NCI-H2081 (cell line): ENCODE measurements at places on chromosomes 1 and 21.

DNA sequence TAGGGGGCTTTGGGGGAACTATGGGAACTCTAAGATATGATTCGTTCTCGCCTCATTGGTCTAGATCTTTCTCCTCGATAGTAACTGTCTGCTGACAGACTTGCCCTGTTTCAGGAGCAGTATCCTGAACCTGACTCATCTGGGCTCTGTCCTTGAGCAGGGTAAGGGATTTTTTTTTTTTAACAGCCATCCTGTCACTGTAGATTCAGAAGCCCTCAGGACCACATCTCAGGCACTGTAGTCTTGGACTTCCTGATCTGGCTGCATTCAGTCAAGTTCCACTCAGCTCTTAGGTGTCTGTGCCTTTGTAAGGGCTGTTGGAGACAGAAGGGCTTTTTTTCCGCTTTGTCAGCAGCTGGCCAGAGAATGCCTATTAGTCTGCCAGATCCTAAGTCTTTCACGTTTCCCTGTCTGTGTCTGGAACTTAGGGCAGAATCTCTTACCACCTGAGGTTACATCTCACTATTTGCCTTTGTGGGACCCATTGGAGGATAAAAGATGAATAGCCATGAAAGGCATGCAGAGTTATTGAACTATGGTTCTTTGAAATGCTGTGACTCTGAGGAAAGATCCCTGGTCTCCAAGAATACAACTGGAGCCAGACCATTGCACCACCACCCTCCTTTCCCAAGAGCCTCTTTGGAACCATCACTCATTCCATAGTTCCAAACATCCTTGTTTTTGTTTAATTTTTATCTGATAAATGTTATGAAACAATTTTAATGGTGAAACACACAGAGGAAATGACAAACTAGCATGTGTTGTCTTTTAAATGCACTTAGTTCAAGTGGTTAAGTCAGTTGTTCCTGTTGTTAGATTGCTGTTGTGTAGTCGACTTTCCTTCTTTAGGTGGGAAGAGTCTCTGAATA, 49.7 kb upstream of the MACF1 start:
- DNase-seq = no peak

GRCh38 chr21:42627527-42628289, 25.7 kb upstream of the PDE9A start:
- no peak for DNase-seq

DNA sequence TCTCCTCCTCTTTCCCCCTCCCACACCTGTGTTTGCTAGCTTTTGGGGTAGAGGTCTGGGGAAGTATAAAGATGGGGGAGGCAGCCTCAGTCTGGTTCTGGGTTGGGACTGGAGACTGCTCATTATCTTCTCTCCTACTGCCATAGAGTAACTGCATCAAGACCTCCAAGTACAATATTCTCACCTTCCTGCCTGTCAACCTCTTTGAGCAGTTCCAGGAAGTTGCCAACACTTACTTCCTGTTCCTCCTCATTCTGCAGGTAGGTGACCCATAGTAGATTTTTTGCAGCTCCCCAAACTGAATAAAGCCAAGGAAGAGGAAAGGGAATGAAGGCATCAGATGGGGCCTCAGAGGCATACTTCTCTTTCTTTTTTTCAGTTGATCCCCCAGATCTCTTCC, 5.3 kb downstream of the ATP8B2 start:
- DNase-seq = no peak

- DNase-seq = no peak
These were observed 43.6 kb downstream of the NFYC start for GRCh38 chr1:40734882-40735628.

DNA sequence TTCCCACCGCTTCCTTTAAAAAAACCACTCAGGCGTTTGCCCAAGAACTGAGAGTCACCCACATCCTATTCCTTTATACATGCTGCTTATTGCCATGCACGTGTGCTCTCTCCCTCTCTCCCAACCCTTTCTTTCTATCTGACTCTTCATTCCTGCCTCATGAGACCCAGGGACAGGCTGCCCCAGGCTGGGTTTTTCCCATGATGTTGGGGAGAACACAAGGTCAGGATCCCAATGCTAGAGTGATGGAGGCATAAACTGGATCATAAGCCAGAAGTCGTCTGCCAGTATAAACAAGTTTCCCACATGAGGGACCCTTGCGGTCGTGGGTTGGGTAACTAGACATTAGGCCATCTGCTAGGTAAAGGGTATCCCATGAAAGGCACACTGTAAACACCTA, 64.9 kb downstream of the CD2 start:
- no peak for DNase-seq

DNA sequence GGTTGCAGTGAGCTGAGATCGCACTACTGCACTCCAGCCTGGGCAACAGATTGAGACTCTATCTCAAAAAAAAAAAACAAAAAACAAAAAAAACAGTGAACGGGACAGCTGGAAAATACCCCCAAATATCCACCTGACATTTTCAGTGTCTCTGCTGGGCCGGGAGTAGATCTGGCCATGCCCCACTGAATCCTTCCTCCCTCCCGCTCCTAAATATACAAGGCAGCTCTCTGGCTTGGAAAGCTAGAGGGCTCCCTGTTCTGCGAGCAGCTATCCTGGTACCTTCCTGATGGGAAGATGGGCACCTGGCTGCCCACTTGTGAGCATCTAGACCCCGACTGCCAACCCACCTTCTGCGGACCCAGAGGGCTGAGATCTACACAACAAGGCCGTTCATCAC, 21.4 kb downstream of the SPSB1 start:
- no peak for DNase-seq

- no peak for DNase-seq
These were observed 103.8 kb downstream of the SPATA17 start for GRCh38 chr1:217734973-217735372.

DNA sequence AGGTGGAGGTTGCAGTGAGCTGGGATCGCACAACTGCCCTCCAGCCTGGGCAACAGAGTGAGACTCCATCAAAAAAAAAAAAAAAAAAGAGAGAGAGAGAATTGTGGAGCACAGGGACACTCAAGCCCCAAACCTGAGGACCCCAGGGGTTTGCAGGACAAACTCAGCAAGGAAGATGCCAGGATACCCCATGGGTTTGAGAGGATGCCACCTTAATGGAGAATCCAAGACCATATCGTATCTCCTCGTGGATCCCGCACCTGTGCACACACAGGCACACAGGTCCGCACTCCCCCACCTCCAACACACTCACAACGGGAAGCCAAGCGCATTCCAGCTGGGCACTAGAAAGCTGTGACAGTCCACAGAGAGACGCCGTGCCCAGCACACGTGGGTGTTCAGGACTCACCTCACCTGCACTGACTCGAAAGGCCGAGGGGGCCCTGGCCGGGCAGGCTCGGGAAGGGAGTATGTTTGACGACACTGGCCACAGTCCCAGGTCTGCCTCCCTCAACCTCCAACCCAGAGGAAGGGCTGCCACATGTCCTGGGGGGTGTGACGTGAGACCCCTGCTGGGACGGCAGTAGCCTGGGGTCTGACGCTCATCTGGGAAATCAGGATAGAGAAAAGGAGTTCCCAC, 11.1 kb downstream of the CHD5 start:
- no peak for DNase-seq

DNA sequence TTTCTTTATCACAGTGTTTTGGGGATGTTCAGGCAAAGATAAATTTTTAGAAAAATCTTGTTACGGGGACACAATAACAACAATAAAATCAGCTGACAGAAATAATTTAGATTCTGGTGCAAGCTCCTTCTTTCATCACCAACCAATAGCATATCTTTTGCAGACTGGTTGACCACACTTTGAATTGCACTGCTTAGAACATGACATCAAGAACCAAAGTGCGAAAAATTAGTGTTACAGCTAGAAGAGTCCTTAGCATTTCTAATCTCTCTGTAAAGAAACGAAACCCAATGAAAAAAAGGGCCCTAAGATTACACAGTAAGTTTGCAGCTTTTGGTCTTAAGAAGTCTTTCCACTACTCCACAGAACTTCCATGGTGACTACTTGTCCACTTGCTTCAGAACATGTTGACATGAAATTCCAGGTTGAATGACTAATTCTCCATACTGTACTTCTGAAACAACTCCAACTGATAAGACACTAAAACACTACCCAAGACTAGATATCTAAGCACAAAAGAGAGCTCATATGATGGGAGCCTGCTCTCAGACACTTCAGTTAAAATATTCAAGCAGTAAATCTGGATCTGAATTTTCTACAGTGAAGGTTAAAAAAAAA, 31.3 kb downstream of the XKR8 start:
- no peak for DNase-seq

DNA sequence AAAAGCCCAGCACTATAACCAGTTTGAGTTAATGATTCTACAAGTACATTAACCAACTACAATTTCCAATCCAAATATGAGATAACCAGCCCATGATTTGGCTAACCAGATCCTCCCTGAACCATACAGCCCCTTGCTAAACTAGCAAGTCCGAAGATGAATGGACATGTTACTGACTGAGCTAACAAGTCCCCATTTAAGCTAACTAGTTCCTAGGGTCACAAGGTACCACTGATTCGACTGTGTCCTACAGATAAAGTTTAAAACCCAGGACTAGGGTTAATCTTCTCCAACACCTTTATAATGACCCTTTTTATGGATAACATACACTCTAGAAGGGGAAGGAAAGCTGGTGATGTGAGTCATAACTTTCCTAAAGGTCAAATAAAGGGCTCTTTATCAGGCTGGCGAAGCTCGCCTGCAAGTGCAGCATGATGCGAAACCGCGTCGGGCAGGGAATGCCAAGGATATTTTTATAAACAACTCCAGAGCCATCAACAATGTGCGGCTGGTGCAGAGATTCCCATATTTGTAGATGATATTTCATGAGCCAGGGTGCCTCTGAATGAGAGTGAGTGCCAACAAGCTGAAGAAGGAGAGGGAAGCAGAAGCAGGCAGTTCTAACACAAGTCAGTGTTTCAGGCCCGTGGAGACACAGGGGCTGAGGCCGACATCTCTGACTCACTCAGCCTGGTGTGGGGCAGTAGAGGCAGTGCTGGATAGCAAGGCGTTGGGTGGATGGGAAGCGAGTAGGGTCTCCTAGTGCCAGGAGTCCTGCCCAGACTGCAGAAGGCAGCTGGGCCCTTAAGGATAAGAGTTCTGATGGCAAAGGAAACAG, 75.6 kb upstream of the ROR1 start:
- DNase-seq = no peak

DNA sequence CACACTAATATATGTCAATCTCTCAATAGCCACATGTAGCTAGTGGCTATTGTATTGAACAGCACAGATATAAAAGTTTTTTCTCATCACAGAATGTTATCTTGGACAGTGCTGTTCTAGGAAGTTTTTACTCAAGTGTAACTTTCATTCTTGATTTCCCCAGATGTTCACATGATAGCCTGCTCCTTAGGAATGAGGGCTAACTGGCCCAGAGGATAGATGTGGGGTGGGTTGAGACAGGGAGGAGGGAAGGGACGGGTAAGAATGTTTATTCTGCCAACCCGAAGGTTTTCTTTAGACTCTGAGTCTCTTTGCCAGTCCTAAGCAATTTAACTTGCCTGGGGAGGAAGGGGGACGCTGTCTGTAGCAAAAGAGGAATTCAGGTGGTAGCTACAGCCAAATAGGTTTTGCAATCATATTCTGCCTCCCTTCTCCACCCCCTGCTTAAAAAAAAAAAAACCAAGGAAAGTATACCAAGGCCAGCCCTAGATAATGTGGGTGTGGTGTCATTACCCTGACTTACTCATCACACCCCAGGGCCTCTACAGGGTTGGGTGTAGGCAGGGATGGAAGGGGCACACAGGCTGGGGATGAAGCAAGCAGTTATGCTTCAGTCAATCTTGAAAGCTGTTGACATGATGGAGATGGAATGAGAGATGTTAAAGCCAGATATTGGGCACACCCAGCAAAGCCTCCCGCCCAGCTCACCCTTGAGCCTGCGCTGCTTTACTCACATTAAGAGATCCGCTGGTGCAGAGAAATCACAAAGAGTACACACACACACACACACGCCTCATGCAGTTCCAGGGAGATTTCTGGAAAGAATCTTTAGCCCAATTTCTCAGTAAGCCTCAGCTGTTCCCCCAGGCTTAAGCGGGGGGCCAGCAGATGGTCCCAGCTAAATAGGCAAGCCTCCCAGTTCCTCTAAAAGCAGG, 59.9 kb downstream of the PLXNA2 start:
- no peak for DNase-seq

DNA sequence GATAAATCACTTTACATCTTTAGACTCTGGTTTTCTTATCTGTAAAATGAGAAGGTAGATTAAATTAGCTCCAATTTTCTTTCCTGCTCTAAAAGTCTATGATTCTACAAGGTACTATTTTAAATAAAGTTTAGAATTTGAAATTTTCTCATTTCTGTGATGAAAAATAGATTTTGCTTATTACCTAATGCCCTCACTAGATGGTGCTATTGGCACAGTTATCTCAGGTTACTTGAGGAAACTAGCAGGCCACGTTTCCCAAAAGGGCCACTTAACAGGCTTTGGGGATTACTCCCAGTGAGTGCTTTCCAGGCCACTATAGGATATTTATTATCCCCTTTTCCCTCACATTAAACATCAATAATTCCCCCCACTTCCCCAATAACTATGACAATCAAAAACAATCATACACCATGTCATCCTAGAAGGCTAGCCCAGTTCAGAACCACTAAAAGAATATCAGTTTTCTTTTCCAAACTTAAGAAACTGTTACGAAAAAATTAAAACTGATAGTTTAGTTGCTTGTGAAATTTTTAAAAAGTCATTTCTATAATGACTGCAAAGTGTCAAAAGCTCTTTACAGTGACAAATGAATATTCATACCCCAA, 30.6 kb downstream of the OMA1 start:
- peak; percentile 67 for DNase-seq

DNA sequence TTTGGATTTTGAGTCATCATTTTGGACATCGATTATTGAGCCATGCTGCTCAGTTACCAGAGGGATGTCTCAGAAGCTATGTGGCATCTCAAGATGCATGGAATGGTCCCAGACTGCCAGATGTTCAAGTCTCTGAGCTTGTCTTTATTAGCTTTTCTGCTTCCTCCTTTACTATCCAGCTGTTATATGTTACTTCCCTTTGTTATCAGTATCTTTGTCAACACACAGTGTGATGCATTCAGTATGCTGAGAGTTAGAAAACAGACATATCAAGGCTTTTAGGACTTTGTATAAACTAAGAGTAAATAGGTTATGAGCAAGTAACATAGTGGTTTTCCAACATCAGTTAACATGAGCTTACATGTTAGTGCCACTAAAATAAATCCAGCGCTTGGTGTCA, 474.5 kb downstream of the DSCAM start:
- DNase-seq = no peak

GRCh38 chr1:58162952-58163550, 383.5 kb downstream of the OMA1 start:
- DNase-seq = peak; percentile 77

DNA sequence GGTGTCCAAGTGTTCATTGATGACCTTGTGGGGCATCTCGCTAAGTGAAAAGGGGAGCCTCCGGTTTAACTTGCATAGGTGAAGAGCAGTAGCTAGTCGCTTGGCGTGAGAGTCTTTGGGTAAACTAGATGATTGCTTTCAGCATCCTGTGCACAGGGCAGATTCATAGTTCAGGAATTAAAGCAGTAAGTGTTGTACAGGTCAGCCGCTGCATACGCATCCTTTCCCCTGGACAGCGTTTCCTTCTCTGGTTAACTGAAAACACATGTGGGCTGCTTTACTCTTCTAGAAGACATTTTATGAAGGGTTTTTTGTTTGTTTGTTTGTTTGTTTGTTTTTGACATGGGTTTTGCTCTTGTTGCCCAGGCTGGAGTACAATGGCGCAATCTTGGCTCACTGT, 12.1 kb downstream of the NDUFV3 start:
- DNase-seq = no peak

GRCh38 chr1:202107321-202107761, 15.4 kb upstream of the GPR37L1 start:
- peak; percentile 96 for DNase-seq

- DNase-seq = no peak
These were observed 34.1 kb downstream of the CLCA1 start for GRCh38 chr1:86502721-86503405.

GRCh38 chr1:61873581-61873980, 131.3 kb downstream of the PATJ start:
- DNase-seq = no peak
